ENCODE measurements at places on chromosomes 2 and 18.

- DNase-seq, result no peak
These were observed 1.5 kb downstream of the NDC80 start for GRCh38 chr18:2572892-2573291.

DNA sequence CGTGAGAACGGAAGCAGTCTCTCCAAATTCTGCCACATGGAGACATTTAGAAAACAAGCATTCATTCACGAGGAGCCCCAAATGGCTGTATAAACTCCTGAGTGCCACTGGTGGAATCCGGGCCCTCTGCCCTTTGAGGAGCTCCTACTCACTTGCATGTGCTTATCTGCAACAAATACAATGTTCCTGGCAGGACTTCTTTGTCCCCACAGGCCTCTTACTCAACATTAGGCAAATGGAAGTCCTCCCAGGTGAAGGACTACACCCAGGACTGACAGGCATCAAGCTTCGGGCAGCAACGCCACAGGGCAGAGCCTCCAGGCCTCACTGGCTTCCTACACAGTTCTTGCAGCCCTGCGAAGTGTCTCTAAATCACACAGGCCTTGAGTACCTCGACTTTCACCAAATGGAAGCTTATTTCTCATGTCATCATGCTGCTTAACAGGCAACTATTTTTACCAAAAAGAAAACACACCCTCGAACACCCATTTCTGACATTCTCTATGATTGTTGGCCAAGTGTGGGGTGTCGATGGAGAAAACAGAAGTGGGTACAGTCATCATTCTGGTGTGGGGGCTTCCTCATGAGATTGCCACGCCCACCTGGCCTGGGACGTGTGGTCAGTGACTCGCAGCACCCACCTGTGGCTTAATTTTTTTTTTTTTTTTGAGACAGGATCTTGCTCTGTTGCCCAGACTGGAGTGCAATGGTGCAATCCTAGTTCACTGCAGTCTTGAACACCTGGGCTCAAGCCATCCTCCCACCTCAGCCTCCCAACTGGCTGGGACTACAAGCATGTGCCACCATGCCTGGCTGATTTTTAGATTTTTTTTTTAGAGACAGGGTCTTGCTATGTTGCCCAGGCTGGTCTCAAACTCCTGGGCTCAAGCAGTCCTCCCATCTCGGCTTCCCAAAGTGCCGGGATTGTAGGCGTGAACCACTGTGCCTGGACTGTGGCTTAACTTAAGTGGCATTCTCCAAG lies 186.8 kb upstream of the GLI2 start:
- DNase-seq, result no peak

GRCh38 chr18:48580782-48581181 lies 42.0 kb downstream of the CTIF start:
- no peak for DNase-seq

DNA sequence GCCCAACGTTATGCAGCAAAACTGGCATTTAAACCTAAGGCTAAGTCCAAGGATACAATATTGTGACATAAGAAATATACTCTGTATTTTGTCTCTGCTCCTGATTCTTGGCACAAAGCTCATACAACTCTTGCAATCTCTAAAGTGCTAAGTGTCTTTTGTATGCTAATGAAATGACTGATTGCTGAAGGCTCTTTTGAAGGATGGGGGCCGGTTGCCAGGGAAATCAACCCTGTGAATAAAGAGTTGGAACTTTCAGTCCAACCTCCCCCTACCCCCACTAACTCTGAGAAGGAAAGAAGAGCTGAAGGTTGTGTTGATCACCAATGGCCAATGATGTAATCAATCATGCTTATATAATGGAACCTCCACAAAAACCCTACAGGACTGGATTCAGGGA lies 40.3 kb downstream of the SESTD1 start:
- DNase-seq, result no peak

DNA sequence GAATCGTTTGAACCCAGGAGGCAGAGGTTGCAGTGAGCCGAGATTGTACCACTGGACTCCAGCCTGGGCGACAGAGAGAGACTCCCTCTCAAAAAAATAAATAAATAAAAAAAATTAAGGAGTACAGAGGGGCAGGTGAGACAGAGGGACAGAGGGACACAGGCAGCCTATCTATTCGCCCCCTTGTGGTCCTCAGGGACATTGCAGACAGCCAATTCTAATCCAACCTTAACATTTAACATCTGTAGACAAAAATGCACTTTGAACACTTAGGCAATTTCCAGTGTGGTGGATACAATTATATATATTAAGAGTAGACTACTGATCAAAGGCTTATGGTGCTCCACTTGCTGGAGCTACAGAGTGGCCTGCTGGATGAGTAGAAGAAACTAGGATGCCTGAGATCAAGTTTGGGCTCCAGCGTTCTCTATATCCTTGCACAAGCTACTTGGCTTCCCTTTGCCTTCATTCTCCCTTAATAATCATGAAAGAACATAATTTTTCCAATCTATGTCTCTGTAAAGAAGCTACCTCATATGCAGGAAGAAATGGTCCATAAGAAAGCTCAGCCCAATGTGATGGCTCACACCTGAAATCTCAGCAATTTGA lies 8.2 kb upstream of the SMARCAL1 start:
- DNase-seq, result peak; percentile 3

DNA sequence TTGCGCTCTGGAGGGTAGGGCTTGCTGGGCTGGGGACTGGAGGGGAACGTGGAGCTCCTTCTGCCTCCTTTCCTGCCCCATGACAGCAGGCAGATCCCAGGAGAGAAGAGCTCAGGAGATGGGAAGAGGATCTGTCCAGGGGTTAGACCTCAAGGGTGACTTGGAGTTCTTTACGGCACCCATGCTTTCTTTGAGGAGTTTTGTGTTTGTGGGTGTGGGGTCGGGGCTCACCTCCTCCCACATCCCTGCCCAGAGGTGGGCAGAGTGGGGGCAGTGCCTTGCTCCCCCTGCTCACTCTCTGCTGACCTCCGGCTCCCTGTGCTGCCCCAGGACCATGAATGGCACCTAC lies 4.3 kb downstream of the GPR35 start:
- no peak for DNase-seq

GRCh38 chr2:145036421-145037011 lies 516.6 kb upstream of the ZEB2 start:
- no peak for DNase-seq

DNA sequence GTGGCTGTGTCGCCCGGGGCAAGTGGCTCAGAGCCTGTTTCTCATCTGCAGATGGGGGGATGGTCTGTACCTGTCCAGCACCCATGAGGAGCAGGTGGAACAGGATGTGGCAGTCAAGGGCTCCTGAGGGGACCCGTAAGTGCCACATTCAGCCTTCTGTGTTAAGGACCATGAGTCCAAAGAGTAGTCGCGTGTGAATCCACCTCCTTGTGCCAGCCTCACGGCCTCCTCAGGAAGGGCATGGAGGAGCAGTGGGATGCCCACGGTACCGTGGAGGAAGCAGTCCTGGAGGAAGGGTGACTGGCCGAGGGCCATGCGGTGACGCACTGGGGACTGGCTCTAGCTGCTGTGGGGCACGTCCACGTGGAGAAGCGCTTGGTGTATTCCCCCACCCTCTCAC lies 61.1 kb downstream of the ODC1 start:
- no peak for DNase-seq

DNA sequence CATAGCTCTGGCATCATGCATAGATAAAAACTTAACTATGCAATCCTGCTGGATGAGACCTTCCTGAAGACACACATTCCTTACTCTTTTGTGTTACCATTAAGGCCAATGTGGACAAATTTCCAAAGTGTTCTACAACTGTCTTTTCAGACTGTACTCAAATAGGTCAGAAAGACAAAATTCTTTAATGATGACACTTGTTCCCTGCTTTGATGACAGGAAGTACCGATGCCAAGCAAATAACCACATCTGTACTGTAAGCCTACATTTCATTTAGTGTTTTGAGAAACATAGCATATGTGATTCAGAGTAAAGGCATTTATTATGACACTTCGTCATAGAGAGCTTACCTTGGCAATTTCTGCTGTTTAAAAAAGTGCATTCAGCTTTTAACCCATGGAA lies 55.0 kb downstream of the PMAIP1 start:
- no peak for DNase-seq

GRCh38 chr2:233385489-233386044 lies 31.3 kb downstream of the DGKD start:
- DNase-seq, result peak; percentile 30

DNA sequence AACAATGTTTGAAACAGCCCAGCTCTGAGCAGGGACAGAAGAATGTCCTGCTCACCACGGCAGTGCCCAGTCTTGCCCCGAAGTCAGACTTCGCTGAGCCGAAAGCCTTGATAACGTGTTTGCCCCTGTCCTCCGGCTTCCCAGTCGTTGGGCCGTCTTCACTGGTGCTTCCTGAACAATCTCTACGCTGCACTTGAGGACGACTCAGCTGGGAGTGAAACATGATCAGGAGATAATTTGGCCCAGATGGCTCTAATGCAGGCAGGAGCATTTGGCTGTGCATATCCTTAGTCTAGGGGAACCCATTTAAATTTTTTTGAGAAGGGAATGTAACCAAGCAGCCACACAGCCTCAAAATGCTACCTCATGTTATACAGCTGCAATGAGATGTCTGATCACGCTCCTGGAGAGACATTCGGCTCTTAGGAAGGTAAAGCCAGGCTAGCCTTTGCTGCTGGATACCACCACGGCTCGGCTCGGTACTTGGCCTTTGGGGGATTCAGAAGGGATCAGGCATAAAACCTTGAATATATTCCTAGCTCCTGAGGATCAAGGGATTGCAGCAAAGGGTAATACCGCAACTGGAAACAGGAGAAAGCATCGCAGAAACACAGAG lies 43.6 kb downstream of the FECH start:
- DNase-seq, result no peak

DNA sequence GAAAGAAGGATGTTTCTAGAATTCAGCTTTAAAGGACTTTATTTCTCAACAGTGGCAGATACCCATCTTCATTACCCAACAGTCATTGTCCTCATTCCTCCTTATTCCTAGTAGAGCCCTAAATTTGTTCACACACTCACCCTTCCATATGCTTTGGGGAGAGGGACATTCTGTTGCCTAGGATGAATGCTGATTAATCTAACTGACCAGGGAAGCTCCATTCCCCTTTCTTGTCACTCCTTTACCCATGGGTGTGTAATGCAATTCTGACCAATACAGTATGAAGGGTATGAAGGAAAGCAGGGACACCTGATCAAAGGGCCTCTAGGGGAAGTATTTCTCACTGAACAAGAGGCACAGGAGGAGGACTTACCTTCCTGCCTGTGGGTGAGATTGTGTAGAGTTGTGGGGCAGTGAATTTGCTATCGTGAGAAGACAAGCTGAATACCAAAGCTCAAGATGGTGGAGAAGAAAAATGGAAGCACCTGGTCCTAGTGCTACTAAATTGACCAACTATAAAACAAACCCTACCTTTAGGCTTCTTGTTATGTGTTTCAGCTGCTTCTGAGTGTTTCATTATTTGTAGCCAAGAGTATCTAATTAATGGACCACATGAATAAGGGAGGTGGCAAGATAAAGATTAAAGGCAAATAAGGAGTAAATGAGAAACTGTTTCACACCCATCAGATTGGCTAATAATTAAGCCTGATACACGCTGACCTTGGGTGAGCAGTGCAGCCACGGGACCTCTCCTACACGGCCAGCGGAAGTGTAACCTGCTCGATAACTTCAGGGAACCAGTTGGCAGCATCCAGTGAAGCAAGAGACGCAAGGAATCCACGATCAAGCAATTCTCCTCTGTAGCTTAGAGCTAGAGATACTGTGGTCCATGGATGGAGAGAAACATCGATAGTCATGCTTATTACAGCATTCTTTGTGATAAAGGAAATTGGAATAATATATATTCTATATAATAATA lies 202.3 kb downstream of the MYCN start:
- no peak for DNase-seq

DNA sequence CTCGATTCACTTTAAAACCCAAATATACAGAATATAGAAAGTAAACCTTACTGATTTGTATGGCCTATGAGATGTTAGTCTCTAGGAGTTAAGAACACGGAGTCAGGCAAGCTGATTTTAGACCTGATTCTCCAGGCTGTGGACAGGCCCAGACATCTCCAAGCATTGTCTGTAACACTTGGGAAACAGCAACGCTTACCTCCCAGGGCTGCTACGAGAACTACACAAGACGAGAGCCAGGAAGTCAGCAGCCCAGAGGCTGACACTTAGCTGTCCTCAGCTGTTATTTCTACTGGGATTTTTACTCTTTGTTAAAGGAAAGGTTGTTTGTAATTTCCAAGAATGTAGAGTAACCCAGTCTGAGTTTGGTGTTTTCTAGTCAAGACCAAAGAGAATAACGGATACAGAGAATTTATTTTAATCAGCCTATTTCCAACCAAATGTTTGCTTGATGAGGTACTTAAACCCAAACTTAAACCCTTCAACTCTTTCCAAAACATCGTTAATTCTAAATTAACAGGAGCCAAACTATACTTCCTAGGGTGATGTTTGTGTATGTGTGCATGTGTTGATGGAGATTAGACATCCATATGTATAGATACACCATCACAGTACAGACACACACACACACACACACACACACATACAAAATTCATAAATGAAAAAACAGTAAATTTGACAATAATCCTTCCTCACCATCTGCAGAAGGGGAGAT lies 123.4 kb downstream of the LAMA1 start:
- no peak for DNase-seq

DNA sequence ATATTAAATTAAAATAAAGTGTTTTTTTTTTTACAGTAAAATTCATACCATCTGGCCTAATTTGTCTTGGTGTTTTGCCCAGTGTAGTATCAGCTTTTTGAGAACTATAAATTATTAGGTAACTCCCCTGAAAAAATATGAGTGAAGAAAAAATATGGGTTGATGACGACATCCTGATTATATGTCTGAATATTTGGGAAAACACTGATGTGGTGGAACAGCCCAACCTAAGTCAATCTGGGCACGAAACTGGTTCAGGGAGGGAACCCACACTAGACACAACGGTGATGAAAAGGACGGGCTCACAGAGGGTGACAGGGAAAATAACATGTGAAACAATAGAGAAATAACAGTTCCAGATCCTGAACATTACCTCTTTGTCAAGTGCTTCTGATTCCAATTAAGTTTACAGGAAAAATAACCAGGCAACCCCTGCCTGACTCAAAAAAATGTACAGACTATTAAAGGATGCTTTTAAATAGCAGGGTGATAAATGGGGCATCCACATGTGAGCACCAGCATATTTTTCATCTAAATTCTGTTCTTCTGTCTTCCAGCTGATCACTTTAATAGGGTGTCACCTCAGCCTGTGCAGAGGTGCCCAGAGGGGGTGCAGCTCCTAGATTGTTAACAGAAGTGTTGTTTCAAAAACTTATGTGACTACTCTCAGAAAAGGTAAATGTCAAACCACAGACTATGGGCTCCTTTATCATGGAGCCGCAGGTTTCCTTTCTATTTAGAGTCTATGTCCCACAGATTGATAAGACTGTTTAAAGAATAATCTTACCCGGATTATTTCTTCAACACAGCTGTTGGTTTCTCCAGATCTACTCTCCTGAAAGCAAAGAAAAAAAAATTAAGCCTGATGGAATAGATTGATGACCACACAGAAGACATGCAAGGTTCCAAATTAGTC lies 305.4 kb downstream of the AFF3 start:
- no peak for DNase-seq

DNA sequence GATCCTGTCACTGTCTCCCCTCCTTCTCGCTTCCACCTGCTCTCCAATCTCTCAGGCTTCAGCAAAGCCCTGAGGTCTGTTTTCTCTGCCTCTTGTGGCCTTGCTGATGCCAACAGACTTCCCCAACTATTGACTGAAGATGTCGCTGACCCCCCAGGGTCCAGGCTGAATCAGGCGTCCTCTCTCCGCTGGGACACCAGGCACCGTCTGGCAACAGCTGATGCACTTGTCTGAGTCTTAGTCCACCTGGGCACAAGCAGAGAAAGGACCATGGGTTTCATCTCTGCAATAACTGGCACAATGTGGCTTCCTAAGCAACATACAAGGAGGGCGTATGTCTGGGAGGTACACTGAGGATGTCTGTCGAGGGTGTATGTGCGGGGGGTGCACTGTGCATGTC lies 248.7 kb upstream of the MYT1L start:
- no peak for DNase-seq

Measured in activated naive CD8-positive, alpha-beta T cell treated with anti-CD3 and anti-CD28 coated beads, Interleukin-2, amount 50 U/mL, for 16 hours (primary cell).